ENCODE measurements at places on chromosomes 12 and 14. TPM values are rescaled to one million over a fixed set of nuclear protein-coding genes. Genes with fewer than 3 reads are reported as not detected.

The IAPP gene
- not detected for total RNA-seq

The CD9 gene
- total RNA-seq, result 6.0 TPM

GRCh38 chr12:102061096-102061559 lies 663 bp downstream of the WASHC3 start:
- DNase-seq, result no peak

GRCh38 chr14:99123208-99123870 lies 148.7 kb downstream of the BCL11B start:
- no peak for DNase-seq

DNA sequence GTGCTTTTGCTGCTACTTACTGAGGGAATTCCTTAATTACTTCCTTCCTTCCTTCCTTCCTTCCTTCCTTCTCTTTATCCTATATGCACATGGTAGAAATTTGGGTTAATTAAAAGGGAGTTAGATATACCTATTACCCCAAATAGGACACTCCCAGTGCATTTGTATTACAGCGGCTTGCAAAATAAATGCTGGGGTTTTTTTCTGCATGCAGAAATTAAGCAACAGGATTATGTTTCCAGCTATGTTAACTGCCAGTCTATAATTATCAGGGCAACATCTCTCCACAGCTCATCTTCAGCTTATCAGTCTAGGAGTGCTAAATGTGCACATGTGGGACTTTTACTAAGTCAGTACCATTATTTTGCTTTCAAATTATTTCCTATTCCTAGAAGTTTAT lies 132.9 kb upstream of the SLC35F4 start:
- DNase-seq, result no peak

DNA sequence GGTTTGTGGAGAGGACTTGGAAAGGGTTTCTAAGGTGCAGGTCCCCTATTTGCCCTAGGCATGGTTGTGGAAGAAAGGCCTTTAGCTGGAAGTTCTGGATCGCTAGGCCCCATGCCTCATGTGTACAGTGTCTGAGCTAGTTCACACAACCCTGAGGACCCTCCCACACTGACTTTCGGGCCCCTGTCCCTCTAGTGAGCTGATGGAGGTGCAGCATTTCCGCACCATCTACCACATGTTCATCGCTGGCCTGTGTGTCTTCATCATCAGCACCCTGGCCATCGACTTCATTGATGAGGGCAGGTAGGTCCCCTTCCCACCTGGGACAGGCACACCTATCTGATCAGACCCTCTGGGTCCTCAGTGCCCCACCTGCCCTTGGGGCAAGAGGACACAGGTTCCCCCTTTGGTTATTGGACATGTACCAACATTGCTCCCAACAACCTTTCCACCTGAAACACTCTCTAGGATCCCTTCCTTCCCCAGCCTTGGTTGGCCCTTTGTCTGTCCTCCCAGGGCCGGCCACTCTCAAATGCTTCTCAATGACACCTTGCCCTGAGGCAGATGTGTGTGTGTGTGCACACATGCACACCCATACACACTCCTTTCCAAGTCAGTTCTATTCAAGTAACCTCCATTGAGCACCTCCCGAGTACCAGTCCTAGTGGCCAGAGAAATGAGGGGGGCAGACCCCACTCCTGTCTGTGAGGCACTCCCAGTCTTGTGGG lies 2.6 kb downstream of the SOAT2 start:
- DNase-seq, result no peak

DNA sequence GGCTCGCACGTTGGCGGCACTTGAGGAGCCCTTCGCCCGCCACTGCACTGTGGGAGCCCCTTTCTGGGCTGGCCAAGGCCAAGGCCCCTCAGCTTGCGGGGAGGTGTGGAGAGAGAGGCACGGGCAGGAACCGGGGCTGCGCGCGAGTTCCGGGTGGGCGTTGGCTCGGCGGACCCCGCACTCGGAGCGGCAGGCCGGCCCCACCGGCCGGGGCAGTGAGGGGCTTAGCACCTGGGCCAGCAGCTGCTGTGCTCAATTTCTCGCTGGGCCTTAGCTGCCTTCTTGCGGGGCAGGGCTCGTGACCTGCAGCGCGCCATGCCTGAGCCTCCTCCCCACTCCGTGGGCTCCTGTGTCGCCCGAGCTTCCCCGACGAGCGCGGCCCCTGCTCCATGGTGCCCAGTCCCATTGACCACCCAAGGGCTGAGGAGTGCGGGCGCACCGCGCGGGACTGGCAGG lies 71.6 kb upstream of the CNTN1 start:
- no peak for DNase-seq

DNA sequence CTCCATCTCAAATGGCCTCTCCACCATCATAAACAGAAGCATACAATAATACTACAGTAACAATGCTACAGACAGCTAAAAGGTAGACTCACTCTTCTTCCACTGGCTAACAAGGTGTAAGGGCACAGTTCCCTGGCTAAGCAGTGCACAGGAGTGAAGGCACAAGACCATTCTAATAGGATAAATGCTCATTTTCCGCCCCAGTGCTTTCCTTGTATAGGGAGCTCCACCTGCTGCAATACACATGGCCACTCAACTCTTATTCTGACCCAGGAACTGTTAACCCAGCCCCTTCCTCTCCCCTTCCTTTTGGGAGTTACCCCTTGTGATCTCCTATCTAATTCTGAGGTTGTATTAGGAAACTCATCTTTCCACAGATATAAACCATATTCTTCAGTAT lies 124.6 kb downstream of the KCNK10 start:
- no peak for DNase-seq

DNA sequence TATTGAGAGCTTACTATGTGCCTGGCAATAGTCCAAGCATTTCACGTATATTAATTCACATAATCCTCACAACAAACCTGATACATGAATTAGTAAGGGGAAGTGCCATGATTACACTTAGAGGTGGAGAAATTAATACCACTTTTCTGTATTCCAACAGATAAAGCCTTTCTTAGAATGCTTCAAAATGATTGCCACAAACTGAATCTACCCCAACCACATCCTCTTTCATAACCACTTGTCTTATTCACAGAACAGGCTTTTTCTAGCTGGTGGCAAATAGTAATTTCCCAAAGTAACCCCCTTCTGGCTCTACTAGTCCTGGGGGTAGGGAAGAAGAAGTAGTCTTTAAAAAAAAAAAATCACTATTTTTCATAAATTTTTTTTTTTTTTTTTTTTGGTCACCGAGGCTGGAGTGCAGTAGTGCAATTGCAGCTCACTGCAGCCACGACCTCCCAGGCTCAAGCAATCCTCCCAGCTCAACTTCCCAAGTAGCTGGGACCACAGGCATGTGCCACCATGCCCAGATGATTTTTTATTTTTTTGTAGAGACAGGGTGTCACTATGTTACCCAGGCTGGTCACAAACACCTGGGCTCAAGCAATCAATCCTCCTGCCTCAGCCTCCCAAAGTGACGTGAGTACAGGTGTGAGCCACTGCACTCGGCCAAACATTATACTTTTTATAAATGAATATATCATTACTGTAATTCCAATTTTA lies 59.0 kb upstream of the ARID2 start:
- no peak for DNase-seq

DNA sequence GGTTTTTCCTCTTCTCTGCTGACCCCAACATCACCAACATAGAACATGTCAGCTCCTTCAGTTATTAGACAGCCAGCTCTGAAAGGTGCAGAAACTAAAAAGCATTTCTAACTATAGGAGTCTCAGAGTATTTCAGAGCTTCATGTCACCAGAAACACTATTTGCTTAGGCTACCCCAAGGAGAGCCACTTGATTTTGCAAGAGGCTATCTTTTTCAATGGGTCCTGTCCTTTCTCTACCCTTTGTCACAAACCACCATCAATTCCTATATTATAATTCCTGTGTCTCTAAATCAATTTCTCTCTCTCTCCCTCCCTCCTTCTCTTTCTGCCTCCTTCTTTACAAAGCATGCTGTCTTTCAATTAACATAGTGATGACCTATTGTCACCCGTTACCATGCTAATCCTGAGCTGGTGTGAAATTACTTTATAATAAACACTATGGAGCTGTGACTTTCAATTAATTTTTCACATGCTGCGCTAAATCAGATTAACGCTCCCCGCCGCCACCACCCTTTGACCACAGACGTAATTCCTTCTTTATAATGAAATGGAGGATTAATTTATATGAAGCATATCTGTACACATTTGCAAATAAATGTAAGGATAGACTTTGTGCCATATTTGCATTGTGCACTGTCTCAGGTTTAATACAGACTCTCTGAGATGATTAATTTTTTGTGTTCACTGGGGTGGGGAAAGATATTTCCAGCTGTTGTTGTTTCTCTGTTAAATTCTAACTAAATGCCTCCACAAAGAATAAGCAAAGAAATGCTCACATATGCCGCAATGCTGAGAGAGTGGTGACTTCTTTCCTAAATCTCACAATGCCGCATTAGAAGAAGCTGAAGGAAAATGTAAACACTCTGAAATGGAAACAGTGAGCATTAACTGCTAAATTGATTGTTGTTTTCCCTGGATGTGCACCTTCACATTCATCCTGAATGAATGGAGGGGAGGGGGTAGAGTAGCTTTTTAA lies 418.6 kb downstream of the PDZRN4 start:
- no peak for DNase-seq

- no peak for DNase-seq
These were observed 913.6 kb downstream of the GALC start for GRCh38 chr14:87079416-87079815.
